ENCODE measurements at places on chromosomes 1 and 21. TPM values are rescaled to one million over a fixed set of nuclear protein-coding genes. Genes with fewer than 3 reads are reported as not detected.

CYP4A22 gene
- total RNA-seq: not detected

GUCA2B gene
- total RNA-seq: not detected

CFAP107 gene
- not detected for total RNA-seq

RGS1 gene
- total RNA-seq: not detected

ASCL5 gene
- not detected for total RNA-seq

CALML6 gene
- total RNA-seq: 0.14 TPM

PIGV gene
- total RNA-seq: 7.9 TPM

ADCY10 gene
- not detected for total RNA-seq

PLA2G2D gene
- not detected for total RNA-seq

PRAMEF13 gene
- not detected for total RNA-seq

EDN2 gene
- total RNA-seq: 2.8 TPM

ATP6V1G3 gene
- not detected for total RNA-seq

Measured in airway epithelial cell (primary cell).